ENCODE measurements at places on chromosomes 7 and 10.

- DNase-seq = no peak
Measured at GRCh38 chr10:22049635-22050034, 46.1 kb upstream of the DNAJC1 start.

DNA sequence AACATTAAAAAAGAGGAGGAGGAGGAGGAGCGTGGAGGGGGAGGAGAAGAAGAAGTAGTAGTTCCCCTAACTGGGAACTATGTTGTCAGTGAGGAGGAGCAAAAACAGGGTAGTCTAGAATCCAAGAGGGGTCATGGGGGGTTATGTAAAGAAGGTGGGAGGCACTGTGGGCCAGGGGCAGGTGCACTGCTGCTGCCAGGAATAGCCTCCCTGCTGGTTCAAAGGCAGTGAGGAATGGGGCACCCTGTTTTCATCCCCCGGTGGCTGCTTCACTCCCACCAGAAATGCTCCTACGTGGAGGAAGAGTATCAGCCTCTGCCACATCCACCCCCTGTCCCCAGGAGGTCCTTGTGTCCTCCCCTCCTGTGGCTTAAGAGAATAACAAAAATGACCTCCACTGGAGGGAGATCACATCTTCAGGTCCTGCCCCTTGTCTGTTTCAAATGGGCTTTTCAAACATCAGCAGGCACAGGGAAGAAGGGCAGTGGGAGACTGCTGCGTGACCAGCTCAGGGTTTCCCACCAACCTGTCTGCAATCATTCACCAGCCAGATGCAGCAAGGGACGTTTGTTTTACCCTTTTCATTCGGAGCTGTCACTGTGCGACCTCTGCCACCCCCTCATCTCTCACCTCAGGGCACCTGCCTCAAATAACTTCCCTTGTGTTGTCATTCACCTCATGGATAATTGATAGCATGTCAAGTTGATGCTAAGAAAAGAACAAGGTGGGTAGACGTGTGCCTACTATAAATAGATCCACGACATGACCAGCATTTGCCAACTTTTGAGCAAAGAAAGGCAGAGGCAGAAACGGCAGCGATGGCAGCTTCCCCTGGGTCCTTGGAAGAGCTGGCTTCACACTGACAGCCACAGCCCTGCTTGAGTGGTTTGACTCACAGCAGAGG, 92.6 kb downstream of the DGKI start:
- no peak for DNase-seq

- DNase-seq = no peak
Measured at GRCh38 chr7:42226354-42226941, 10.6 kb downstream of the GLI3 start.

- no peak for DNase-seq
Measured at GRCh38 chr7:88429382-88429781, 122.7 kb upstream of the STEAP4 start.
